ENCODE measurements at places on chromosomes 12 and 14. TPM values are rescaled to one million over a fixed set of nuclear protein-coding genes. Genes with fewer than 3 reads are reported as not detected.

Gene CDKN3
- 34.4 TPM for total RNA-seq

DNA sequence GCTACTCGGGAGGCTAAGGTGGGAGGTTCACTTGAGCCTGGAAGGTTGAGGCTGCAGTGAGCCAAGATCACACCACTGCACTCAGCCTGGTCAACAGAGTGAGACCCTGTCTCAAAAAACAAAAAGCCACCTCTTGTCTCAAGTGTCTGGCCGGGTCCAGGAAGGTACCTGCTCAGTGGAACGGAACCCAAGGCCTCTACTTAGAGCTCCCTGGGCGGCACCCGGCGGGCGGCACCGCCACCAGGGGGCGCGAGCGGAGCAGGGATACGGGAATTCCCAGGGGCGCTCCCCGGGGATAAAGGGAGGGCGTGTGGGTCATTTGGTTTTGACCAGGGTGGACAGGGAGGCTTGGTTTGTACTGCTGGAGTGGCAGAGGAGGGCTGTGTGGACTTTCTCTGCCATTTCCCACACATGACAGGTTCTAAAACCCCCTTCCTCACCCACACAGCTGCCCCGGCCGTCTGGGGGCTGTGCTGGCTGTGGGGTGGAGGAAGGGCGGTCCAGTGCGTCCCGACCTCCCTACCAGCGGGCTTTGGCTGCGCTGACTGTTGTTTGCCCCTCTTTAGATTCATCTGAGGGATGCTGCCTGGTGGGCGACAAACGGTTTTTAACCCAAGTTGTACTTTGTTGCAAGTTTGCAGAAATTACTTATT is 91.4 kb downstream of the SETD3 start:
- peak; percentile 59 for DNase-seq

- peak; percentile 27 for DNase-seq
Observed at GRCh38 chr14:74516451-74517160, 23.0 kb downstream of the ISCA2 start.

DNA sequence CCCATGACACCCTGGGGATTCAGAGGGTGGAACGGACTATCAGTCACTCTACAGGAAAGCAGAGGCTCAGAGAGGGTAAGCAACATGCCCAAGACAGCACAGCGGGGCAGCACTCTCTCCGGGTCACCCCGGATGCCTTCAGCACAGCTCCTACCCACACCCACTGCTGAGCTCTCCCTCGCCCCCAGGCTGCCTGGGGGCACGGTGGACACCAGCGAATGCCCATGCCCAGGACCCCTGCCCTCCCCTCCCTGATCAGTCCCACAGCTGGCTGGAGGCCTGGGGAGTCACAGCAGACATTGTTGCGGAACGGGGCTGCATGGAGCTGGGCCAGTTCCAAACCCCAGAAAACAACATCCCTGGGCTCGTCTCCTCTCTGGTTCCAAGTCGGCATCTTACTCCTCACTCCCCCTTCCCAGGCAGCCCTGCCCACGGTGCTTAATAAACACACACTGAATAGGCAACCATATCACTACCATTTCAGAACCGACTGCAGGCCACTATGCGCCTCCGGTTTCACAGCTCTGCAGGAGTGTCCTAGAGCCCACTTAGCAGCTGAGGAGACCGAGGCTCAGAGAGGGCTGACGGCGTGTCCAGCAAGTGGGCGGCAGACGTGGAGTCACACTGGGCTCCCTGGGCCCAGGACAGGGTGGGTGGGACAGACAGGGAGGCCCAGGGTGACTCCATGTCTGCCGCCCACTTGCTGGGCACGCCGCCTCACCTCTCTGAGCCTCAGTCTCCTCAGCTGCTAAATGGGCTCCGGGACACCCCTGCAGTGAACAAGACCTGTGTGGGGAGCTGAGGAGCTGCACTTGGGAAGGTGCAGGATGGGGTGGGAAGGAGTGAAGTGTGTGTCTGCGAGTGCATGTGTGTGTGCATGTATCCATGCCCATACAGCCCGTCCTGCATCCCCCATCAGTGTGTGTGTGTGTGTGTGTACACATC is 27.0 kb downstream of the CCDC85C start:
- no peak for DNase-seq

Gene ZNF26
- 10.1 TPM for total RNA-seq

Gene KCNK10
- total RNA-seq, result not detected

Gene RTN1
- total RNA-seq, result not detected

GRCh38 chr12:26097046-26097878 is 27.6 kb downstream of the BHLHE41 start:
- peak; percentile 84 for DNase-seq

Gene ANO2
- total RNA-seq, result 82.9 TPM

Gene GALNT9
- total RNA-seq, result 0.17 TPM

DNA sequence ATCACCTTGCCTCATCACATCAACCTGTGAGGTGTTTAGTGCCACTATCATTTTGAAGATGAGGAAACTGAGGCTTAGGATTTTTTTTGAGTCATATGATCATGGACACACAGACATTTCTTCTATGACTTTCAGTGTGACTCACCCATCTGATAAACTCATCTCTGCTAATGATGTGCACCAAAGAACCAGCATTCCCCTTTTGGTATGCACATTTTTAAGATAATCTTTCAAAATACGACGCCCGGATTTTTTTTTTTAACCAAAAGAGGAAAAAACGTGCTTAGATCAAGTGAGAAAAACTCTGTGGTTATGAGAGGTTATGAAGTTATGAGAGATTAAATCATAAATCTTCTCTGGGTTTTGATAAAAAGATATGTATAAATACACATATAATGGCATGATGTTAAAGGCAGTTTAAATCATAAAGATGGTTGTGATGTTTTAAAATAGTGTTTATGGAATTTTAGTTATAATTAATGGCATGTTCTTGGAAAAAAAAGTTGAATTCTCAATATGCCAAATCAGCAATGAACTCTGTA is 948.1 kb downstream of the TMTC2 start:
- DNase-seq, result no peak

GRCh38 chr12:49545815-49546214 is 7.0 kb downstream of the KCNH3 start:
- DNase-seq, result no peak

DNA sequence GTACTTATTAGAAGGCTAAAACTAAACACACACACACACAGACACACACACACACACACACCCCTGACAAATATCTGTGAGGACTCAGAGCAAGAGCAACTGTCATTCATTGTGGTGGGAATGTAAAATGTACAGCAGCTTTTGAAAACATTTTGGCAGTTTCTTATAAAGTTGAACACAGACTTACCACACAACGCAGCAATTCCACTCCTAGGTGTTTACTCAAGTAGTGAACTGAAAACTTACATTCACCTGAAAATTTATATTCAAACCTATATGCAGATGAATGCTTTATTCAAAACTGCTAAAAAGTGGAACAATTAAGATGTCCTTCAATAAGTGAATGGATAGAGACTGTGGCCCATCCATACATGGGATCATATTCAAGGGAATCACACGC is 18.6 kb downstream of the ZNF605 start:
- DNase-seq, result no peak

DNA sequence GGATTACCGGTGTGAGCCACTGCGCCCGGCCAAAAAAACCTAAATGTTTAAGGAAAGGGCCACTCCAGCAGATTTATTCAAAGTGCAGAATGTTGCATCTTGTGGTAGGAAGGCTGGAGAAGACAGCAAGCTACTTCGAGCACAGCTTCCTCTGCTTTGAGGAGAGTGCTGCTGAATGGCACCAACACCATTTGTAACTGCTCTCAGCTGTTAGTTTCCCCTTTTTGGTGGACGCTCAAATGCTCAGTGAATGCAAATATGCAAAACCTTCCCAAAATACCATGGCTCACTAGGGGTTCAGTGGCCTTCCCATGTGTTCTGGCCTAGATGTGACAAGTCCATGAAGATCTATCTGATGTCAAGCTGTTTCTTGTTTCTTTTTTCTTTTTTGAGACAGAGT is 2.9 kb upstream of the TDRD9 start:
- no peak for DNase-seq

Gene IRAK3
- total RNA-seq, result 19.2 TPM

Gene DACT1
- total RNA-seq, result 0.05 TPM

DNA sequence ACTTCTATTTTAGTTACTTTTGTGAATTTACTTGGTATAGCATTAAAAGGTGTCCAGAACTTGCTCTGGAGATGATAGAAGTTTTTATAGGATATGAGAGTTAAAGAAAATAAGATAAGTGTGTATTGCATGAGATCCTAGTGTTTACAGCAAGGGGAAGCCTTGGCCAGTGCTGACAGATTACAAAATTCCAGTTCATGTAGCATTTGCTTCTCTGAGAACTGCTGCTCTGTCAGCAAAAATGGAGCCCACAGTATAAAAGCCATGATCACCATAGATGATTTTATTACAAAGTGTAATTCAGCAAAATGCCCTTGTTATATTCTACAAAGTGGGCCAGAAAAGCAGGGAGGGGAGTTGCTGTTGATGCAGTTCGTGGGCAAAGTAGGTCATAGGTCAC is 40.0 kb upstream of the ATF1 start:
- no peak for DNase-seq

Gene MYL2
- 0.34 TPM for total RNA-seq

- DNase-seq, result peak; percentile 62
Observed at GRCh38 chr12:120468821-120469449, 613 bp downstream of the SRSF9 start.

GRCh38 chr12:70948976-70949336 is 28.4 kb upstream of the PTPRR start:
- no peak for DNase-seq

GRCh38 chr14:21003788-21004346 is 4.8 kb downstream of the SLC39A2 start:
- DNase-seq, result no peak

DNA sequence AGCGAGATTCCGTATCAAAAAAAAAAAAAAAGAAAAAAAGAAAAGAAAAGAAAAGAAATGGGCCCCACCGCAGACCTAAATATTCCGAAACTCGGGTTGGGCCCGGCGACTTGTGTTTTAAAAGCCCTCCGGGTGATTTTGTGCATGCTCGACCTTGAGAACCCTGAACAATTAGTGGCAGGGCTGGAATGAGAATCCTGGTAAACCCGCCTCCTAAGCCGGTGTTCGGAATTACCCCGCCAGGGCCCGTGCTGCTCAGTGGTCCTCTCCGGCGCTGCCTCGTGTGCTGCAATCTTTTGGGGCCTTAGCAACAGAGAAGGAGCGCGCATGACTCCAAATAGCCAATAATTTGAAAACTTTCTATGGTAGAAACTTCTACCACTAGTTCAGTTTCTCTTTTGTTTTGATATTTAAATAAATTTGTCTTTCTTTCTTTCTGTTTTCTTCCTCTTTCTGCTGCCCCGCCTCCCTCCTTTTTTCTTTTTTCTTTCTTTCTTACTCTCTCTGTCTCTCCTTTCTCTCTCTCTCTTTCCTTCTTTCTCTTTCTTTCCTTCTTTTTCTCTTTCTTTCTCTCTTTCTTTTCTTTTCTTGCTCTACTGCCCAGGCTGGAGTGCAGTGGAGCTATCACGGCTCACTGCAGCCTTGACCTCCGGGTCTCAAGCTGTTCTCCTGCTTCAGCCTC is 1.5 kb upstream of the GALNT6 start:
- peak; percentile 26 for DNase-seq

GRCh38 chr14:104640681-104641080 is 36.1 kb upstream of the TMEM179 start:
- no peak for DNase-seq

- DNase-seq, result no peak
Observed at GRCh38 chr14:82562881-82563280, 1029.2 kb upstream of the SEL1L start.

- no peak for DNase-seq
Observed at GRCh38 chr12:11067514-11067913, 5.4 kb upstream of the TAS2R46 start.

GRCh38 chr12:131962069-131962468 is 12.3 kb downstream of the EP400 start:
- no peak for DNase-seq
